ENCODE measurements at places on chromosomes 2 and 18. TPM values are rescaled to one million over a fixed set of nuclear protein-coding genes. Genes with fewer than 3 reads are reported as not detected.

DNA sequence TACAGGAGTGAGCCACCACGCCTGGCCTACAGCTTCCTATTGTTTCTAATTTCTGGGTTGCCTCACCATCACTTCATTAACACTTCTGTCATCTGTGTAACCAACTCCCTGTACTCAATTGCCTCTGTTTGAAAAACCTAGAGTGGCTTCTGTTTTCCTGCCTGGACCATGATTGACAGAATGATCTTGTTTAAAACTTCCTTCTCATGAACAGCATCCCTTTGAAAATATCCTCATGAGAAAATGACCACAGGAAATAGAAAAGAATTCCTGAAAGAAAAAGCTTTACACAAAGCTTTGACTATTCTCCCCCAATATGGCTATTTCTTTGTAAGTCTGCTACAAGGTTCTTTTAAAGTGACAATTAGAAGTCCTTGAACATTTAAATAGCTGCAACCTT, 672.3 kb downstream of the ARHGAP15 start:
- DNase-seq: no peak

GRCh38 chr18:58268849-58269248, 224.8 kb downstream of the NEDD4L start:
- DNase-seq: peak; percentile 55

The AQP12B gene
- total RNA-seq: not detected

DNA sequence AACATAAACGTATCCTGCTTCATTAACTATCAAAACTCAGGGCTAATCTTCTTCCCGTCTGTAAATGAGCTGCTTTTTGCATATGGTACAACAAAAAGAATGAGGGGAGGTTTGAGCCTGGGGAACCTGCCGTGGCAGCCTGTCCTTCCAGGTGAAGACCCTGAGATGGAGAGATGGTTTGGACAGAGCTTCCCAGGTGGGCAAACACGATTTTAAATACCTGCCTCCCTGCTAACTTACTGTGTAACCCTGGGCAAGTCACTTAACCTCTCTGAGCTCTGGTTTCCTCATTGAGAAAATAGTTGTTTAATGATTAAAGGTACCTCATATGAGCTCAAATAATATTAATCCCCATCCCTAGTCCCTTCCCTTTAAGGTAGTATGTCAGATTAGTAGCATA, 9.0 kb downstream of the EMX1 start:
- no peak for DNase-seq

DNA sequence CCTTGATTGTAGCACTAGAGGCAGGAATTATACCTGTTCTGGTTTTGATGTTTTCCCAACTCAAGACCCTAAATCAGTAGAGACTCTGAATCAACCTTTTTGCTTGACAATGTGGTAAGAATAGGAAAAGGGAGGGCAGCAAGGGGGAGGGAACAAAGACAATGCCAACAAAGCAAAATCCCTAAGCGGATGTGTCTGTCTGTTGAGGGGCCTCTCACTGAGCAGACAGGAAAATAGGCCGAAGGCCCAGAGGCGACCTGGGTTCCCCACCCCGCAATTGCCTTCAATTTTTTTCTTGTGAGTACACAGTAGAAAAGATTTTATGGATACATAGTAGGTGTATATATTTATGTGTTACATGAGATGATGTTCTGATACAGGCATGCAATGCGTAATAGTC, 75.6 kb downstream of the MAP4K4 start:
- DNase-seq: no peak

- DNase-seq: no peak
Observed at GRCh38 chr2:103959174-103960128, 894.5 kb upstream of the POU3F3 start.

The BOLL gene
- total RNA-seq: not detected

The FSHR gene
- not detected for total RNA-seq

GRCh38 chr18:41543815-41544214, 411.2 kb upstream of the PIK3C3 start:
- no peak for DNase-seq

The GATA6 gene
- total RNA-seq: 2.5 TPM

- DNase-seq: no peak
Observed at GRCh38 chr2:117855886-117856285, 41.4 kb downstream of the DDX18 start.

GRCh38 chr2:12333293-12333692, 383.4 kb upstream of the TRIB2 start:
- no peak for DNase-seq

- peak; percentile 84 for DNase-seq
Observed at GRCh38 chr2:230714136-230714480, 1.5 kb downstream of the CAB39 start.

The DSG4 gene
- not detected for total RNA-seq

The SERPINB11 gene
- total RNA-seq: not detected

The LYPD6B gene
- total RNA-seq: not detected

The CRYBA2 gene
- not detected for total RNA-seq

The GRB14 gene
- not detected for total RNA-seq

DNA sequence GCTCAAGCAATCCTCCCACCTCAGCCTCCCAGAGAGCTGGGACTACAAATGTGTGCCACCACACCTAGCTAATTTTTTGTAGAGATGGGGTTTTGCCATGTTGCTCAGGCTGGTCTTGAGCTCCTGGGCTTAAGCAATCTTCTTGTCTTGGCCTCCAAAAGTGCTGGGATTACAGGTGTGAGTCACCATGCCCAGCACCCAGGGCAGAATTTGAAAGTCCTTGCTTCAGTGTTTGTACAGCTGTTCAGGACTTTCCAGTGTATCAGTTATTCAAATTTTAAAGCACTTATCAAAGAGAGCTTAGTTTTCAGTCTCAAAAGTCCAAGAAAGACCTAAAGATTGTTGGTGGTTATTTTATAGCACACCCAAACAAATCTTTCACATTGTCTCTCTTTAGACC, 43.6 kb upstream of the VPS54 start:
- peak; percentile 82 for DNase-seq

DNA sequence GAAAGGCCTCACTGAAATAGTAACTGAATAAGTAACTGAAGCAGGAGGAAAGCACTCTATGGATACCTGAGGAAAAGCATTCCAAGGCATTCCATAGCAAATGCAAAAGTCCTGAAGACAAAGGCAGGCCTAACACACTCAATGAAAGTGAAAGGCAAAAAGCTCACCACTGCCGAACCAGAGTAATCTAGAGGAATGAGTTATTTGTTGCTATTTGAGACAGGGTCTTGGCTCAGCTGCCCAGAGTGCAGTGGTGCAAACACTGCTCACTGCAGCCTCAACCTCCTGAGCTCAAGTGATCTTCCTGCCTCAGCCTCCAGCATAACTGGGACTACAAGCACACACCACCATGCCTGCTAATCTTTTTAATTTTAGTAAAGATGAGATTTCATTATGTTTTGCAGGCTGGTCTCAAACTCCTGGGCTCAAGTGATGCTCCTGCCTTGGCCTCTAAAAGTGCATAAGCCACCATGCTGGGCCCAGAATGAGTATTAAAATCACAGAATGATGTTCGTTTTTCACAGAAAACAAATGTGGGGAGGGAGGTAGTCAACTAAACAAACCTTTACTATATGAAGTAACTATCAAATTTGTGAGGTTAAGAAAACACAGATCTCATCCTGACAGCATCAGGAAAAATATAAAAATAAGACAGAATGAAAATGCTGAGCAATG, 17.9 kb downstream of the PIAS2 start:
- peak; percentile 11 for DNase-seq

DNA sequence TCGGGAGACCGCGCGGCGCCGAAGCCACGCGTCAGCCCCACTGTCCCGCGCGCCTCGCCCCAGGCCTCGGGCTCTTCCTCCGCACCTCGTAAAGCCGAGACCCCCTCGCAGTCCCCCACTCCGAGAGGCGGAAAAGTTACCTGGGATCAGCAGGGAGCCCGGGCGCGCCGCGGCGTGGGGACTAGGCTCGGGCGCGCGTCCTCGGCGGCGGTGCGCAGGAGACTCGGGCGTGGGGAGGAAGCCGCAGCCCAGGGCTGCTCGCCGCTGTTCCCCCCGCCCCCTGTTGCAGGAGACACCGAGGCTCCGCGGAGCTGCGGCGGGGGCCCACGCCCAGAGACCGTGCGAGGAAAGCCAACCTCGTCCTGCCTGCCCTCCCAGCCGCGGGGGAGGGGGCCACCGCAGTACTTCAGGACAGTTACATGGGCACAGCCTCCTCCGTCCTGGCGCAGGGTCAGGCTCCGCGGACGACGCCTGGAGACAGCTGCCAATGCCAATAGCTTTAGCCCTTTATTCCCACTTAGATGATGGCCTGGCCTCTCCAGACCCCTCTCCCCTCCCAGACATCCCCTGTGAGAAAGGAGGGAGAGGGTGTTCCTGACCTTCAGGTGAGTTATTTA, at the start of gene EPB41L3:
Gene EPB41L3 (minus strand): TSS at position 225 of the 617 bp plus-strand sequence. CDS start 54,814 bp downstream, outside the sequence.
- DNase-seq: peak; percentile 20

The TMEFF2 gene
- 1.4 TPM for total RNA-seq

The ANKRD53 gene
- total RNA-seq: 0.54 TPM

The GPR39 gene
- total RNA-seq: 9.0 TPM

The NAGK gene
- 60.4 TPM for total RNA-seq

GRCh38 chr2:205733648-205734047, 51.3 kb downstream of the NRP2 start:
- DNase-seq: no peak

DNA sequence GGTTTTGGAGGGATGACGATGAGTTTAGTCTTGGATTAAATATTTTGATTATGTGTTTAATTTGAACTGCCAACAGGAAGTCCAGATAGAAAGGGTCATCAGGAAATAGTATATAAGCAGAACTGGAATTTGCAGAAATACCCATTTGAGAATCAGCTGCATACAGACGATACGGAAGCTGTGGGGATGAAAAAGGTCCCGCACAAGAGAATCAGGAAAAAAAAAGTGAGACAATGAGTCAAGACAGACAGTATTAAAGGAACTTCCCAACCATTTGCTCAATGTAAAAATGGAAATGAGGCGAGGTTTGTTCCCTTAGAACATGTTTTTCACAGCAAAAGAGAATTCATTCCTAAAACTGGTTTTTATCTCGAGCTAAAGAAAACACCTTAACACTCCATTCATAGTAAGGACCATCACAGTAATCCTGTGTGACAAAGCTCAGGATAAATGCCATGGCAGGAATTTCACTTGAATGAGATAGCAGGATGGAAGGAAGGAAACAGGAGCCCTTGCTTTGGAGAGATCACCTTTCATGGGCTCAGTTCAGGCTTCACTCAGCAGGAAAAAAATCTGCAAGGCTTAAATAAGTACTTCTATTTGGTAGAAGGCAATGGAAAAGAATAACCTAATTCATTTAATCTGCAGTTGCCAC, 29.3 kb downstream of the BCL2 start:
- no peak for DNase-seq

DNA sequence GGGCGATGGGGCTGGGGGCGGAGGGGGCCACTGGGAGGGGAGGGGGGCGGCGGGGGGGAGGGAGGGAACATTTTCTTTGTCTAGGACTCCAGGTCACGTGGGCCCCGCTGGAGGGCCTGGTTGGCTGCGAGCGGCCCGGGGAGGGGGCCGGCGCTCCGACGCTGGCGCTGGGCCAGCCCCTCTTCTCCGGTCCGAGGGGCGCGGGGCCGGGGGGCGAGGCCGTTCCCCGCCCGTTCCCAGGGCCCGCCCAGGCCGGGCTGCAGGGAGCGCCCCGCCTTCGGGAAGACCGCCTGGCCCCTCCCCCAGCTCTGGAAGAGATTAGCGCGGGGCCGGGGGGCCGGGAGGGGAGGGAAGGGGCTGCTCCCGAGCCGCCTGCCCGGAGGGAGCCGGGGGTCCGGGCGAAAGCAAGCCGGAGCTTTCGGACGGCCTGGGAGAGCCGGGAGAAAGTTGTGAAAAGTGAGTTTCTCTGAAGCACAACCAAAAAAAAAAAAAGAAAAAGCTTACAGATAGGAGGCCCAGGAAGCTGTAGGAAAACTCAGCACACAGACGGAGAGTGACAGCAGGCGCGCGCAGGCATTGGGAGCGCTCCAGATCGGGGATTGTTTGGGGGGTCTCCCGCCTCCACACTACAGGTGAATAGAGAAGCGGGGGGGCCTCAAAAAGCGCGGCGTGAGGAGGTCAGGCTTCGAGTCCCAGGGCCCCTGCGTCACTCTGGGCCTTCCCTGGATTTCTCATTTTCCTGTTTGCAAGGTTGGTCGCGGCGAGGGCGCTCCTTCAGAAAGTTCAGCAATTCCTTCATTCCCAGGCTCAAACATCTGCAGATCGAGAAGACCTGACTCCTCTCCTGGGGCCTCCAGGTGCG, 84.1 kb upstream of the POMC start:
- peak; percentile 14 for DNase-seq

The GCKR gene
- total RNA-seq: under 0.01 TPM

The IL37 gene
- not detected for total RNA-seq

DNA sequence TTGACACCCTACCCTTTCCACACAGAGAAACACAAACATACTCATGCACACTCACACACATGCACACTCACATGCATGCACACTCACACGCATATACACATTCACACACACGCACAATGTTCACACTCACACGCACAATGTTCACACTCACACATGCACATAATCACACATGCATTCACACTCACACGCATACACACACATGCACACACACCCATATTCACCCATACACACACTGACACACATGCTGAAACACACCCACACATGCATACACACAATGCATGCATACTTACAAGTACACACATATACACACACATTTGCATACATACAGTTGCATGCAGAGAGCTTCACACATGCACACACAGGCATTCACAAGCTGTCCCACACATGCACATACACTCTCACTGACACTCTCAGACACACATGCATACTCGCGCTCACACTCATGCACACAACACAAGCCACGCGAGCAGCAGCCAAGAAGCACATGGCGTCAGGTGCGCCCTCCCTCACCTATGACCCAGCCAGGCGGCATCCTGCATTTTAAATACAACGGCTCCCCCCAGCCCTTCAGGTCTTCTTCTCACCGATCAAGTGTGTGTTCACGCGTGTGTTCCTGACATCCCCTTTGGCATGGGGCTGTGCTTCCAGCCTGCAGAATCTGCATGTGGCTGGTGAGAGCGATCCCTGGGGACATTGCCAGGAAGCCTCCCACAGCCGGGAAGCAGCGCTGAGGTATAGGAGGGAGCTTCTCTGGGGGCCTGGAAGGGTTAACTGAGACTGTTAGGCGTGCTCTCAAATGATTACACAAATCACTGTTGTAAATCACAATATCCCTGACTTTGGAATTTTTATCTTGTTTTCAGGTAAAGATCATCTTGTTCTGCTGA, 195.1 kb downstream of the RTP5 start:
- no peak for DNase-seq

GRCh38 chr2:159793326-159793725, 4.7 kb downstream of the CD302 start:
- no peak for DNase-seq

DNA sequence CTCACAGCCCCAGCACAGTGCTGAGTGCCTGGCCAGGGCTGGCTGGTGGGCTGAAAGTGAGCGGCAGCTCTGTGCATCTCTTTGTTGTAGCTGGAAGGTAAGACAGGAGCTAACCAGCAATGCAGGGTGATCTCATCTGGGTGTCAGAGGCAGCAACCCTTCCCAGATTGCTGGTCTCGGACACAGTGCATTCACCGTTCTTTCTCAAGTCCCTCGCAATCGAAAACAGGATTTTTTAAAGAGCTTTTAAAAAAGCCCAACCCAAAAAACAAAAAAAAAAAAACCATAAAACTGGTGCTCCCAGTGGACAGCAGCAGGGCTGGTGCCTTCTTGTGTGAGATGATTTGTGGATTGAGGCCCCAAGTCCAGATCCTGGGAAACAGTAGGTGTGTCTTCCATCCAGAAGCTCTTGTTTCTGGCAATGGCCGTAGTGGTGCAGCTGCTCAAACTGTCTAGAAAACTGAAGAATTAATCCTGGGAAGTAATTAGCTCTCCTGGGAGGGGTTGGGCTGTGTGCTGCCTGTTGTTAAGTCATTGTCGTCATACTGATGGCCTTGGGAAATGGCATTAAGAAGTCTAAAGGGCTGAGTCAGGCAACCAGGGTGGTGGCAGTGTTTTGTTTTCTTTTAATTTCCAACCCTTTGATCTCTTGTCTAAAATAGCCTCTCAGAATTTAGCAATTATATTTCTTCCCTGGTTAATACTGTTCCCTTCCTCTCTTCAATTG, 156.7 kb downstream of the KLHL29 start:
- no peak for DNase-seq
